ENCODE measurements at places on chromosomes 13 and 19. TPM values are rescaled to one million over a fixed set of nuclear protein-coding genes. Genes with fewer than 3 reads are reported as not detected.

Gene IGLON5
- not detected for total RNA-seq

Gene DIAPH3
- total RNA-seq, result 3.2 TPM

Gene KASH5
- 3.1 TPM for total RNA-seq

Gene EDDM13
- 1.3 TPM for total RNA-seq

Gene IL4I1
- total RNA-seq, result 1.6 TPM

Gene DCAF15
- 28.4 TPM for total RNA-seq

Gene SHFL
- total RNA-seq, result 43.4 TPM

GRCh38 chr13:20583803-20584293 lies 16.9 kb downstream of the IFT88 start:
- H3K27ac ChIP-seq, result no peak overlapping the region
- DNase-seq, result no peak
- peaks cover 26% of the 10 kb centered on the region for H3K36me3 ChIP-seq
- no peaks in the 10 kb centered on the region for H3K4me1 ChIP-seq
- H3K4me3 ChIP-seq, result no peak overlapping the region

DNA sequence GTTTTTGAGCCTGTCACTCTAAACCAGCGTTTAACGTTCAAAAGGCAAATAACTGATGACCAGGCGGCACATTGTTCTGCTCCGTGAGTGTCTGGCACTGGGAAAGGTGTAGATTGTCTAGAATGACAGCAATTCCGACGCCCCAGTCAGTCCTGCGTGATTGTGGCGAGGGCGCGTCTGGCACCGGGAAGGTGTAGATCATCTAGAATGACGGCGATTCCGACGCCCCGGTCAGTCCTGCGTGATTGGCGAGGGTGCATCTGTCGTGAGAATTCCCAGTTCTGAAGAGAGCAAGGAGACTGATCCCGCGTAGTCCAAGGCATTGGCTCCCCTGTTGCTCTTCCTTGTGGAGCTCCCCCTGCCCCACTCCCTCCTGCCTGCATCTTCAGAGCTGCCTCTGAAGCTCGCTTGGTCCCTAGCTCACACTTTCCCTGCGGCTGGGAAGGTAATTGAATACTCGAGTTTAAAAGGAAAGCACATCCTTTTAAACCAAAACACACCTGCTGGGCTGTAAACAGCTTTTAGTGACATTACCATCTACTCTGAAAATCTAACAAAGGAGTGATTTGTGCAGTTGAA lies 26.1 kb upstream of the NDUFS7 start:
- peaks cover 41% of the 10 kb centered on the region for H3K4me1 ChIP-seq

DNA sequence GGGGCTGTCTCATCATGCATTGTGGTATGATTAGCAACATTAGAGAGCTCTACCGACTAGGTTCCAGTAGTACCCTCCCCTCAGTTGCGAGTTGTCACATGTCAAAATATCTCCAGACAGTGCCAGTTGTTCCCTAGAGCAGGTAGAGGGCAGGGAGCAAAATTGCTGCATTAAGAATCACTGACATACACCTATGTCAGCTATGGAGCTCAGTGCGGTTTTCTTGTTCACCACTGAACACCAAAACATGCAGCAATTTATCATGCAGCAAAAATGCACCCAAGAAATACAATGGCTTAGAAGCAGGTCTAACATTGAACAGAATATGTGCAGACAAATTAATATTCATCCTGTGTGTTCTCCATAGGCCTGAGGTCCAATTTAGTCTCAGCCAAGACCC lies 186.9 kb upstream of the STARD13 start:
- H3K4me3 ChIP-seq, result no peak overlapping the region
- no peak overlapping the region for H3K27ac ChIP-seq
- DNase-seq, result no peak
- H3K27me3 ChIP-seq, result no peaks in the 10 kb centered on the region
- H3K36me3 ChIP-seq, result no peaks in the 10 kb centered on the region

DNA sequence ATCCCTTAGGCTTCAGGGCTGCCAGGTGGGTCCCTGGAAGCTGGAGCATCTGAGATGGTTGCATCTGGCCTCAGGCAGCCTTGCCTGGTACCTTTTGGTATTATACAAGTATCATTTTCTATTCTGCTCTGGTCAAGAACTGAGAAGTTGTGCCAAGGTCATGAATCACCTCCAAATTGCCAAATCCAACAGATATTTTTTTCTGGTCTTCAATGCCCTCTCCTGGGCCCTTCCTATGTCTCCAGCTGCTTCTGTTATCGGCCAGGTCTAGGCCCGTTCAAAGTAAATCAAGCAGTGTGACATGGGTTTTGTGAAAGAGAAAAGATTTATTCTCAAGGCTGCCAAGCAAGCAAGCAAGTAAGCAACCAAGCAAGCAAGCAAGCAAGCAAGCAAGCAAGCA lies 271.1 kb upstream of the MAB21L1 start:
- no peaks in the 10 kb centered on the region for H3K36me3 ChIP-seq
- H3K4me3 ChIP-seq, result no peak overlapping the region
- no peak overlapping the region for H3K27ac ChIP-seq
- no peak for DNase-seq
- no peaks in the 10 kb centered on the region for H3K27me3 ChIP-seq
- H3K4me1 ChIP-seq, result no peaks in the 10 kb centered on the region

DNA sequence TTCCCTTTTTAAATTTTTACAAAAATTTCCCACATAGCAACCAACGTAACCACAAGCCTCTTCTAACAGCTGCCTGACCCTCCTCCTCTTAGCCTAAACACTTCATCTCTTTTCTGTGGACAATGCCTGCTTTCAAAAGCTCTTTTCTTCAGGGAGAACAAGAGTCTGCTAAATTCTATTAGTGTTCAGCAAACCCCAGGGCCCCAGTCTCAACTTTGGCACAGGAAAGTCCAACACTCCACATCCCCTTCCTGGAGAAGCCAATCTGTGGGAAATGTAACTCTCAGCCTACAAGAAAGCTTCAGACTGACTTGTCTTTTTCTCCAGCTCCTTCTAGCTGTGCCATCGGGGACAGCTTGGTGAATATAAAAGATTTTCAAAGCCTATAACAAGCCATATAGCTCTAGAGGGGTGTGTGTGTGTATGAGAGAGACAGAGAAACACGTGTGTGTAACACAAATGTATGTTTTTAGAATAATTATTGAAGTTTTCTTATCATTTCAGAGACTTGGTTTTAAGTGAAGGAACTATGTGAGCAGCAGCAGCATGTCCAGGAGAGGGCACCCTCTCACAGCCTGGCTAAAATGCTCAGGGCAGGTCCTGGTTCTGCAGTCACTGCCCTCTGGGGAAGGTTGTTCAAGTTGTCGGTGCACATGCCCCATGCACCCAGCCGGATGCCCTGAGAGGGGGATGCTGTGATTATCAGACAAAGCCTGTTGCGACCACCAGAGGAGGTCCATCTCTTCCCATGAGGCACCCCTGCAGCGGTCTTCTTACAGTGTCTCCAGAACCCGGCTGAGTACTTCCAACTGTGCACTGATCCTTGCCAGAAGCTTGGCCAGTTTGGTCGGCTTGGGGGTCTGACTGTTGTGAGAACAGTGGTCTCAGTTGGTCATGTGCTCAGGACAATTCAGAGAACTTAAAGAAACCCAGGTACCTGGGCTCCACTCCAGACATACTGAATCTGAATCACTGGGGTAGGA lies 34.4 kb downstream of the CCDC70 start:
- peak; percentile 54 for DNase-seq
- no peak overlapping the region for H3K4me3 ChIP-seq
- H3K4me1 ChIP-seq, result no peaks in the 10 kb centered on the region

GRCh38 chr13:73715911-73716510 lies 418.2 kb downstream of the KLF12 start:
- no peaks in the 10 kb centered on the region for H3K27me3 ChIP-seq
- no peak overlapping the region for H3K27ac ChIP-seq
- DNase-seq, result no peak
- H3K36me3 ChIP-seq, result peaks cover 9% of the 10 kb centered on the region
- peaks cover 5% of the 10 kb centered on the region for H3K4me1 ChIP-seq
- H3K4me3 ChIP-seq, result no peak overlapping the region

DNA sequence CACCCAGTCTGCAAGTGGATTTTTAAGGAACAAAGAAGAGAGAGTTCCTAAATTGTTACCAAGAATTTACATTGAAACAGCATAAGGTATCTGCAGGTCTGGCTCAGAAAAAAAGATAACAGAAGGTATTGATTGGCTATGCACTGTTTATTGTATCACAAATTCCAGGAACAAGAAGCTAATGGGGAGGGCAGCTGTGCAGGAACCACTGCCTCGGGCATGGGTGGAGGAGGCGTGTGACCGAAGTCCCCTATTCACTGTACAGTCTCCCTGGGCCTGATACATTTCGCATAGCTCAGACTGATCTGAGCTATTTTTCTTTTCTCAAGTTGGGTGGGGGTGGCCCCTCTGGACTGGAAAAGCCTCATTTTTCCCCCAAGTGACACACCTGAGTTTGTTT lies 11.7 kb downstream of the NECTIN2 start:
- no peaks in the 10 kb centered on the region for H3K27me3 ChIP-seq
- H3K4me3 ChIP-seq, result no peak overlapping the region
- H3K27ac ChIP-seq, result no peak overlapping the region
- DNase-seq, result no peak
- peaks cover 13% of the 10 kb centered on the region for H3K36me3 ChIP-seq

DNA sequence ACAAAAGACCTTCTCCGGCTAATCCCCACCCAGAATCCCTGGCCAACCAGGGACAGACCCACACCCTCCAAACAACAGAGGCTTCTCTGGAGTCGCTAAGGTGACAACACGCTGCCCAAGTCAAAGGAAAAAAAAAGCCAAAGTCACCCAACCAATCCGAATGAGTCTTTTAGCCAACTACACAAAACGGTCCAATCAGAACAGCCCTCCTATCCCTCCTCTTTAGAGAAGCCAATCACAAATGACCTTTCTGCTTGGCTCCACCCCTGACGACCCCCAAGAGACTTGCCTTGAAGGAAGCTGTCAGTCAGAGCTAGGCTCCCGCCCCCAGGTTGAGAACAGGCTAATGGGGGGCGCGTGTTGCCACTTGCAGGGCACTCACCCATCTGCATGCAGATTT lies 6.6 kb upstream of the FBXW9 start:
- H3K4me3 ChIP-seq, result no peak overlapping the region
- no peaks in the 10 kb centered on the region for H3K4me1 ChIP-seq
- no peak for DNase-seq
- peaks cover 92% of the 10 kb centered on the region for H3K36me3 ChIP-seq
- H3K27me3 ChIP-seq, result no peaks in the 10 kb centered on the region

DNA sequence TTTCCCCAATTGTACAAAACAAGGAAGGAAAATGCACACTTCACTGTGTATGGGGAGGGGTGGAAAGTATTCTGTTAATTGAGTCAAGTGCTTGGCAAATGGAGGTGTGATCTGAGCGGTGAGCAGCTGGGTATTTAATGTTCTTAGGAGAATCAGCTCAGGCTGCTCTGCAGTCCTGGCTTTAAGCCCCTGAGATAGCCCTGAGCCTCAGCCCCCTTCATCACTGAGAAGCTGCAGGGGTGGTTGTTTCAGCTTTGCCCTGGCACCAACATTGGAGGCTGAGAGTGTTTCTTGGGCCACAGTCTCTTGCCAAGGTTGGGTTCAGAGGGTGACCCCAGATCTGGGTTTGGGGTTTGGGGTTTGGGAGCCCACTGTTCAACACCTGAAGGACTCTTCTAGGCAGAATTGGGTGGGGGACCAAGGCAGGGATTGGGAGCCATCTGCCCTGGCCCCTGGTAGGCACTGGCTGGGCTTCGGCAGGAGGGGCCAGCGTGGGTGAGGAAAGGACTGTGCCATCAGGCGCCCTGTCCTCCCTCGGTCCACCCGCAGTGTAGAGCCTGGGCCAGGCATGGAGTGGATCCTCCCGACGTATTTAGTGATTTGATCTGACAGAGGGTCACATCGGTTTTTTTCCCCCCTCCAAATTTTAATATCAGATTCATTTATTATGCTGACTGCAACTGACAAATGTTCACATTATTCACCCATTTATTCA lies 66.7 kb upstream of the ZNF536 start:
- H3K27me3 ChIP-seq, result no peaks in the 10 kb centered on the region
- H3K4me3 ChIP-seq, result no peak overlapping the region
- H3K36me3 ChIP-seq, result no peaks in the 10 kb centered on the region
- no peak for DNase-seq

DNA sequence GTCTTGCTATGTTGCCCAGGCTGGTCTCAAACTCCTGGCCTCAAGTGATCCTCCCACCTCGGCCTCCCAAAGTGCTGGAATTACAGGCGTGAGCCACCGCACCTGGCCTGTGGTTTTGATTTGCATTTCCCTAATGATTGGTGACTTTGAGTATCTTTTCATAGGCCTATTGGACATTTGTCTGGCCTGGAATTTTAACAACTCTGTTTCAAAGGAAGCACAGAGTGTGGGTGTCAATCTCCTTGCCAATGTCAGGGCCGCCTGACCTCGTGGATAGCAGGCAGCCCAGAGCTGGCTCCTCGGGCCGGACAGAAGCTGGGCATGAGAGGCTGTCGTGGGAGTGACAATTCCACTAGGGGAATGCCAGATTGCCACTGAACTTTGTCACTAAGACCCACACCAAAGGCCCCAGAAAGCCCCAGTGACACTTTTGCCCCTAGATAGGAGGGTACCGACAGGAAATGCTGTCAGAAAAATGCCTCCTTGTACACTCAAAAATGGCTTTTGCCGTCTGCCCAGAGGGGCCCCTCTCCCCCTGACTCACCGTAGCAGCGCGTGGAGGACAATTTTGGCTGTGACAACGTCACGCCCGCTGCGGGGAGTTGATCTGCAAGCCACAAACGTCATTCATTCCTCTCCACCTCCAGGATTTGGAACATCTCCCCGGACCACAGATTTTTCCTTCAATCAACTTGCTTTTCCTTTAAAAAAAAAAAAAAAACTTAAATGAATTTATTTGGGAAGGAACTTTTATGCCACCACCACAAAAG lies 11.7 kb upstream of the ADGRE5 start:
- no peaks in the 10 kb centered on the region for H3K36me3 ChIP-seq
- DNase-seq, result no peak
- H3K4me1 ChIP-seq, result peaks cover 87% of the 10 kb centered on the region
- H3K4me3 ChIP-seq, result no peak overlapping the region
- H3K27ac ChIP-seq, result peak overlapping the region; percentile 83

- H3K4me1 ChIP-seq, result no peaks in the 10 kb centered on the region
- no peak for DNase-seq
- no peak overlapping the region for H3K27ac ChIP-seq
- H3K4me3 ChIP-seq, result no peak overlapping the region
- H3K27me3 ChIP-seq, result no peaks in the 10 kb centered on the region
Measured at GRCh38 chr13:103908911-103909310, 842.7 kb upstream of the SLC10A2 start.

DNA sequence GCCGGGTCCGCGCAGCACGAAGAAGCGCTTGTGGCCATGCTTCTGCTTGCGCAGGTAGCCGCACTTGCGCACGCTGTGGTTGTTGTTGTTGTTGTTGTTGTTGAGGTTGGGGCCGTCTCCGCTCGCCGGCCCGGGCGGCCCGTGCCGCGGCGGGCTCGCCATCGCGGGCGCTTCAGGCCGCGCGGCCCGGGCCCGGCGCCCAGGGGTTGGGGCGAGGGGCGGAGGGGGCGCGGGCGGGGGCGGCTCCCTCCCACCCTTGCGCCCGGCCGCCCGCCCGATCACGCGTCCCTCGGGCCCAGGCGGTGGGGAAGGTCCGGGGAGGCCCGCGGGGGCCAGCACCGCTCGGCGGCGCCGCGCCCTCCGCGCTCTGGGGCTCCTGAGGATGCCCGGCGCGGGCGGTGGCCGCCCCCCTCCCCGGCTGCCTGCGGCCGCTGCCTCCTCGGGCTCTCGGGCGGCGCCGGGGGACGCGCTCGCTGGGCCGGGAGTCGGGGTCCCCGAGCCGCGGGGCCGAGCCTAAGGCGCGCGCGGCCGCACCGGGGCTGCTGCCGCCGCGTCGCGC lies 412 bp downstream of the IRS2 start:
- H3K4me1 ChIP-seq, result peaks cover 48% of the 10 kb centered on the region
- no peaks in the 10 kb centered on the region for H3K27me3 ChIP-seq
- peak overlapping the region; percentile 68 for H3K4me3 ChIP-seq
- H3K36me3 ChIP-seq, result peaks cover 34% of the 10 kb centered on the region
- H3K27ac ChIP-seq, result peak overlapping the region; percentile 81

- peak; percentile 60 for DNase-seq
- no peaks in the 10 kb centered on the region for H3K36me3 ChIP-seq
- H3K4me3 ChIP-seq, result peak overlapping the region; percentile 46
- peaks cover 15% of the 10 kb centered on the region for H3K27me3 ChIP-seq
- H3K27ac ChIP-seq, result peak overlapping the region; percentile 58
Measured at GRCh38 chr19:58538257-58539168, 5.4 kb upstream of the TRIM28 start.
